H9 (cell line): ENCODE measurements at places on chromosomes 2 and 18. TPM values are rescaled to one million over a fixed set of nuclear protein-coding genes. Genes with fewer than 3 reads are reported as not detected.

Gene SH3BP4
- total RNA-seq: 88.5 and 93.8 TPM in 2 replicates

DNA sequence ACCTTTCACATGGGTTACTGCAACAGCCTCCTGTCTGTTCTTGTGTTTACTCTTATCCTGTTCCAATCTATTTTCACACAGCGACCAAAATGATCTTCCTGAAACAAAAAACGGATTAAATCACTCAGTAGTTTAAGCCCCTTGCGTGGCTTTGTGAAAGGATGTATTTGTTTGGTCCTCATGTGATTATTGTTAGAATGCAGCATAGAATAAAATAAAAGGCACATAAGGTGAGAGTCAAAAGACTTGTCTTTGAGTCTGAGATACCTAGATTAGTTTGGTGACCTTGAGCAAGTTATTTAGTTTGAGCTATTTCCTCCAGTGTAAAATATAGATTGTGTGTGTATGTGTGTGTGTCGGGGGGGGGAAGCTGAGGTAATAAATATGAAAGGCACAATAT, 72.4 kb downstream of the EML4 start:
- DNase-seq: no peak

- DNase-seq: peak; percentile 8
These were observed 29.0 kb upstream of the MAL start for GRCh38 chr2:94996305-94997100.

Gene ATOH8
- total RNA-seq: 0.20 and 0.22 TPM in 2 replicates

DNA sequence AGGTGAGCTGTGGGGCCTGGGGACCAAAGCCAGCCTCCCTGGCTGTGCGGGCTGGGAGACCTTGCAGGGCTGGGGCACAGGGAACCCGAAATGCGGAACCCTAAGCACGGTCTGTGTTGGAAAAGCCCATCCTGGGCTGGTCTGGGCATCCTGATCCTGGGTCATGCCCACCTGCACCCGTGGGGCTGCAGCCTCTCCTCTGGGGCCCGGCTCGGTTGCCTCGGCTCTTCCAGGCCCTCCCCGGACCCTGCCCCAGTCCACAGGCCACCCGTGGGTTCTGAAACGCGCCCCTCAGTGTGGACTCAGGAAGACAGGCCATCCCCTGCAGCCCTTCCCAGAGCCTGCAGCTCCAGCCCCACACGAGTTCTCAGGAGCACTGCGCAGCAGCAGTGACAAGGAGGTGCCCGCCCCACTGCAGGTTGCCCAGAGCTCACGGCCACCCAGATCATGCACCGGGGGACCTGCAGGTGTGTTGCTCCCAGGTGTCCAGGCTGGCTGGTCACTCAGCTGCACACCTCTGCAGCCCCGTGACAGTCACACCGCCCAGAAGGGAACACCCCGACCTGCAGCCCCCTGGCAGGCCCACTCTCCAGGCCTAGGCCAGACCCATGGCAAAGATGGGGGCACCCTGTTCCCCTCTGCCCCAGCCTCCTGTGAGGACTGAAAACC, 12.2 kb upstream of the NFATC1 start:
- DNase-seq: peak; percentile 19

DNA sequence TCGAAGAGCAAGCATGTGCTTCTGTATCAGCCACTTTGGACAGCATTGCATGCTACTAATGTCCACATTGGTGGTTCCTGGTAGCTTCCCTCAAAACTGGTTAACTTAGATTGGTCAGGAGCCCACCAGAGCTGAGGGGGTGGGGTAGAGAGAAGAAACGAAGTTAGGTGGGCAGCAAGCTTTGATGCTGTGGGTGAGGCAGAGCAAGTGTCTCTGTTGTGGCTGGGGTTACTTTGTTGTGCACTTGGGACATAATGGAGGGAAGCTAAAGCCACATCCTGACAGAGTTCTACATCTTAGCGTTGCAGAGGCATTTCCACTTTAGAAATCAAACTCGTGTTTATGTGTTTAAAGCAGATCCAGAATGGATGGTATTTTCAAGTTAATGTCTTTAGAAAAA, 82.7 kb downstream of the FAM168B start:
- DNase-seq: no peak

Gene SKOR2
- total RNA-seq: 0.18 and 0.24 TPM in 2 replicates

DNA sequence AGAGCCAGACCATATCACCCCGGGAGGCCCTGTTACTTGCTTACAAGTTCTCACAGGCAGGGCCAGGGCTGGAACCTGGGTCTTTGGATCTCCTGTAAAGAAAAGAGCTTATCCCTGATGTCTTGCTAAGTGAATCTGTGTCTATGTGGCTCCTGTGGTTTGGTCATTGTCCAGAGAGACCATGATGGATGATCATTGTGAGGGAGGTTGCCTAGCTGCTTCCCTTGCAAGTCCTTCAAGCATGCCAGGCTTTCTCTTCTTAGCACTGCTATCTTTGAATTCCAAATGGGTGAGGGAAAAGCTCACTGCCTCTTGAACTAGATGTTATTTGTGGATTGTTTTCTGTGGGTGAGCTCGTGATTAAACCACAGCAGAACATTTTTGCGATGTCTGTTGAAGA, 151.6 kb downstream of the FSHR start:
- DNase-seq: no peak

Gene SRD5A2
- total RNA-seq: not detected in 2 replicates

DNA sequence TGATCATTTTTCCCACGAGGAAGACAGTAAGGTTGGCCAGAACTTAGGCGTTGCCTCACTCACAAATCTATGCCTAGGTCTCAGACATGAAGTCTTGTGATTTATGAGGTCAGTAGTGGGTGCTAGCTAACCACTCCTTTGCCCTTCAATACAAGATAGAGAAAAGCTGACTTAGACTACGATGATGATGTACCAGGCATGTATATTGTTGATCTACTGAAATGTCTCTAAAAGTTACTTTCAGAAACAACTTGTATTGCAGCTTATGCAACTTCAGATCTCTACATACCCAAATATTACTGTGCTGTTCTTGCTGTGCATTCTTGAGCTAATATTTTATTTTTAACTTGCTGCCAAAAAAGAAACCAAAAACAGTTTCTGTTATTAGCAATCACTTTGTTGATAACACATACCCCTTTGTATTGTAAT, 30.6 kb downstream of the MAPRE2 start:
- DNase-seq: no peak

GRCh38 chr2:7692657-7693161, 775.5 kb downstream of the RNF144A start:
- DNase-seq: no peak

DNA sequence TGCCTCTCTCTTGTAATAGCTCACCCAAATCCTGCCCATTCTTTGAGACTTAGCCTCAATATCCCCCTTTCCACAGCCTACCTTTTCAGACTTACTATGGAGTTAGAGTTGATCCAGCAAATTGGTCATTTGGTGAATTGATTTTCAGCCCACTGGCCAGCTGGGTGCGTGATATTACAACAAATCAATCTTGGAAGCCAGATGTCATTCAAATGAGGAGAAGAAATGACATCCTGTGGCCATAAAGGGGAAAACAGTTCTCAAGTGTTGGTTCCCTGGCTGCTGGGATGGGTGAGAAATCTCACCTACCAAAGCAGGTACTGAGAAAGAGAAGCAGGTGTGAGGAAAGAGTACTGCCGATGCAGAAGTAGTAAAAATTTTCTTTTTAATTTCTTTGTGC, 36.7 kb upstream of the FOXI3 start:
- no peak for DNase-seq

GRCh38 chr2:51472300-51472699, 440.4 kb upstream of the NRXN1 start:
- no peak for DNase-seq

Gene DPYSL5
- total RNA-seq: 6.4 and 6.9 TPM in 2 replicates

GRCh38 chr2:28406-28975, 17.8 kb downstream of the FAM110C start:
- DNase-seq: no peak

GRCh38 chr2:102803041-102803896, 41.4 kb downstream of the TMEM182 start:
- no peak for DNase-seq

DNA sequence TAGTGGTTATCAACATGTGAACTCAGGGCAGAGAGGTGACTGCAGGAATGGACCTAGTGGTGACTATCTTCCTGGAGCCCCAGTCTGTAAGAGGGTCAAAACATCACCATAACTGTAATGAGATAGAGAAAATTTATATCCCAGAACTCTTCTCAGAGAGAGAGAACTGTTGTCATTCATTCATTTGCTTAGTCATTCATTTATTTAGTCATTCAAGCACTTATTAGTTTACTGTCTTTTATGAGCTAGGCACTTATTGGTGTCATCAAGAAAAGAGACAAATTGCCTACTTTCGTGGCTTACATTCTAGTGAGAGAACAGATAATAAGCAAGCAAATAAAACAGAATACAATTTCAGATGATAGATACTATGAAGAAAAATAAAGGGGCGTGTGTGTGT, 34.1 kb downstream of the DOK1 start:
- DNase-seq: no peak

Gene CDH19
- not detected in 2 replicates for total RNA-seq

Gene KHK
- total RNA-seq: 12.1 and 12.2 TPM in 2 replicates

- DNase-seq: peak; percentile 30
These were observed 1.8 kb downstream of the BOK start for GRCh38 chr2:241560162-241560882.

GRCh38 chr18:6885992-6886796, 156.7 kb downstream of the ARHGAP28 start:
- DNase-seq: no peak

Gene LBX2
- 1.1 TPM in 2 replicates for total RNA-seq

- no peak for DNase-seq
These were observed 27.9 kb upstream of the POU3F3 start for GRCh38 chr2:104826016-104826415.

Gene ABHD1
- total RNA-seq: 0.31 and 0.61 TPM in 2 replicates

DNA sequence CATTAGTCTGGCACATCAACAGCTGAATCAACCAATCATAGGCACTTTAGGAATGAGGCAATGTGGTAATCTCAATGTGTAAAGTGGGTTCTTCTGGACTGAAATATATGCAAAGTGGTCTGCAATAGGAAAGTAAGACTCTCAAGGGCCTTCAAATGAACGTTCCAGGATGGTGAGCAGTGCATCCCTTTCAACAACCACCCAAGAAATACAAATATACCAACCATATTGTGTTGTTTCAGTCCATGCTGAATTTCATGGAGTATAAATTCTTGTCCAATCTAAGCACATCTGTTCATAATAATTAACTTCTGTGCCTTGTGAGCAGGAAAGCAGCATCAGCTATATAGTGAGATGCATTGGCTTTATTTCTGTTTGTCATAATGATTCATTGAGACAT, 556.2 kb downstream of the THSD7B start:
- DNase-seq: no peak

Gene CFAP221
- 0.20 and 0.46 TPM in 2 replicates for total RNA-seq
